ENCODE measurements at places on chromosomes 12 and 14.

DNA sequence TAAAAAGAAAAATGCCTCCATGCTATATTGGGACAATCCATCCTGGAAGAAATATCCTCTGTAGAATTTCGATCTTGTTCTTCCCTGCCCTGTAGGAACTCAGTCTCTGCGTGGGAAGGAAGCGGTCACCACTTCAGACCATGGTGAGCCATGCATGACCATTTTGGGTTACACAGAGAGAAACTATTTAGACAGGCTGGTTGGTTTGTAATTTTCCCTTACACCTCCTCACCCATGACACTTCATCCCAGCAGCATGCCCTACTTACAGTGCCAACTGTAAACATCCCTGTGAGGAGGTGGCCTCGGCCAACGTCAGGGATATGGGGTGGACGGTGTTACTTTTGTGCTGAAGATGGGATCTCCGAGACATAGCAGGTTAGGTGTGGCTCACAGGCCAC is 121.4 kb downstream of the SMOC1 start:
- DNase-seq, result no peak

DNA sequence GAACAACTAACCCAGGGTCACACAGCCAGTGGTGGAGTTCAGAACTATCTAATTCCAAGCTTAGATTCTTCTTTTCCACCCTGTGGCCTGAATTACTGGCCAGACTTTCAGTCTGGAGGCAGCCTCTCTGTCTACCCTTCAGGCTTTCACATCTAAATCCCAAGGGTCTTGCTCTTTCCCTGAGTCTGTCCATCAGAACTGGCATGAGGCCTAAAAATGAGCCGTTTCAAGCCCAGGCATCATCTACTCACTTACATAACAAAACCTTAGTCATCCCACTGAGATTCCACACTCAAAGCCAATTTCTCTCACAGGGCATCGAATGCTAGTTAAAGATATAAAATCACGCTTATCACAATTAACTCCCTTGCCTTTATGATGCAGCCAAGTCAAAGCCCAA is 1.3 kb upstream of the PTGDR start:
- DNase-seq, result no peak

DNA sequence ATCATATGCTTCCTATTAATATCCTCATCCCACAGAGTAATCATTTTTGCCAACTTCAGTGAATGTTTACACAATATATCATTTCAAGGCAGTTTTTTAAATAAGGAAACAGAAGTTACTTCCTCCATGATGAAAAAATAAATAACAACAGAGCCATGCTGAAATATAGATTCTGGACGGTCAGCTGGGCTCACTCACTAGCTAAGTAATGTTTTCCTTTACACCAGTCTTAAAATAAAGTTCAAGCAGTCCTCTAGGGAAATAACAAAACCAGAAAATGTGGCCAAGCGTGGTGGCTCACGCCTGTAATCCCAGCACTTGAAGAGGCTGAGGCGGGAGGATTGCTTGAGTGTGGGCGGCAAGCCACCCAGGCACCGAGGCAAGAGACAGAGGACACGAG is 28.7 kb downstream of the AICDA start:
- no peak for DNase-seq

GRCh38 chr12:48988030-48988649 is 10.0 kb downstream of the WNT1 start:
- peak; percentile 79 for DNase-seq

DNA sequence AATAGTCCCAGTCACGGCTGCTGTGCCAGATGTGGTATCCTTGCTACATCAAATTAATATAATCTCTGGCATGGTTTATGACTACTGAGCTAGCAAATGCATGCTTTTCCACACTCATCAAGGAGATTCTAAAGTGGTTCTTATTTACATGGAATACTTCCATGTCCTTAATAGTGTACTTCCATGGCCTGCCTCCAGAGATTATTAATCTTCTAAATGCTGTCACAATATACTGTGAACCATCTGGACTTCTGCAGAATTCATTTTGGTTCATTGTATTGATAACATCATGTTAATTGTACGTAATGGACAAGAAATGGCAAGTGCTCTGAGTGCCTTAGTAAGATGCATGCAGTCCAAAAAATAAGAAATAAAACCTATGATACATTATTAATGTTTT is 230.8 kb downstream of the NUAK1 start:
- DNase-seq, result no peak

DNA sequence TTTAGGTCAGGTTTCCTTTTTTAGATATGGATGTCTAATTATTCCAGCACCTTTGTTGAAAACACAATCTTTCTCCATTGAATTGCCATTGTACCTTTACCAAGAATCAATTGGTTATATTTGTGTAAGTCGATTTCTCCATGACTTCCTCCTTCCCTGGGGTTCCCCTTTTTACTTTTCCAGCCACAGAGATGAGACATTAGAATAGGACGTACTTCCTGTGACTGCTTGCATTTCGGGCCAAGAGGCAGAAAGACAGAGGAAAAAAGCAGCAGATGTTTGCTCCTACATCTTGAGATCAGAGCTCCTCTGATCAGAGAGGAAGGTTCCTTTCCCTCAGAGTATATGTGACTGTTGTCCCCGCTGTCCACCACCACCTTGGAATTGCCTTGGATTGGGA is 453.7 kb upstream of the RGS6 start:
- DNase-seq, result no peak

DNA sequence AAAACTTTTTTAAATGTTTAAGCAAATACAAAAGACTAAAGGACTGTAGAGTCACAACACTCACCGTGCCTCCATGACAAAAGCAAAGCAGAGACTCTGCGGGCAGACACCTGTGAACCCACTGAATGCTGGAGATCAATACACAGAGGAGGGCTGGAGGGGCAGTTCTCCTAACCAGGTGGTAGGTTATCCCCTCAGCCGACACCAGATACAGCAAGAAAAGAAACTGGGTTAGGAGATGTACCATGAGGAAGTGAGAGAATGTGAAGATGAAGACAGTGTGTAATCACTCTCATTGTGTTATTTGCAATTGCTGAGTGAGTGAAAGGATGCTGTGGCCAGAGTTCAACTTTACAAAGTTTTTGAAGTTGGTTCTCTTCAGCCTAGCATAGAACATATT is 480.3 kb downstream of the BCL11B start:
- DNase-seq, result no peak

DNA sequence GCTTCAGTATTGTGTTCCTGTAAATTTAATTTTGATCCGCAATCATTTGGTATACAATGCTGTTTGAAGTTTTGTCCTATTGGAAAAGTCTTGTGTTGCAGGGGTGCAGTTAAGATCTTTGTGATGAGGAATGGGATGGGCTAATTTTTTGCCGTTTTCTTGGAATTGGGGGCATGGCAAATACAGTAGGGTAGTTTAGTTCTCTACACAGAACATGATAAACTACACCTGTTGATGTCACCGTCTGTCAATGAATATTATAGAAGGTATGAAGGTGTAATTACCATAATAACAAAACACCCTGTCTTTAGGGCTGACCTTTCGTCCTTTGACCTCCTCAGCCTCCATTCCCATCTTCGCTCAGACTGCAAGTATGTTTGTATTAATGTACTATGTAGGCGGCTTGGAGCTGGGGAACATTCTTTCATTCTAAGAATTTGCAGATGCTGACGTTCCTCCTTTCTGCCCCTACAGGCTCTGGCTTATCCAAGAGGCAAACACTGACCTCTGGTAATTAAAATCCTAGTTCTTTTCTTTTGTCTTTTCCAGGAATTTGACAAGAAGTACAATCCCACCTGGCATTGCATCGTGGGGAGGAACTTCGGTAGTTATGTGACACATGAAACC is 1.7 kb downstream of the DYNLL1 start:
- no peak for DNase-seq
